ENCODE measurements at places on chromosomes 16 and 17. TPM values are rescaled to one million over a fixed set of nuclear protein-coding genes. Genes with fewer than 3 reads are reported as not detected.
A peak's percentile ranks its signal among the peaks of the same experiment; 100 is the strongest.

- H3K36me3 ChIP-seq = no peaks in the 10 kb centered on the region
- H3K27me3 ChIP-seq = no peaks in the 10 kb centered on the region
- no peak overlapping the region for H3K27ac ChIP-seq
- no peak for DNase-seq
- no peak overlapping the region for H3K4me3 ChIP-seq
These were observed 26.9 kb upstream of the PHAF1 start for GRCh38 chr16:67082891-67083290.

DNA sequence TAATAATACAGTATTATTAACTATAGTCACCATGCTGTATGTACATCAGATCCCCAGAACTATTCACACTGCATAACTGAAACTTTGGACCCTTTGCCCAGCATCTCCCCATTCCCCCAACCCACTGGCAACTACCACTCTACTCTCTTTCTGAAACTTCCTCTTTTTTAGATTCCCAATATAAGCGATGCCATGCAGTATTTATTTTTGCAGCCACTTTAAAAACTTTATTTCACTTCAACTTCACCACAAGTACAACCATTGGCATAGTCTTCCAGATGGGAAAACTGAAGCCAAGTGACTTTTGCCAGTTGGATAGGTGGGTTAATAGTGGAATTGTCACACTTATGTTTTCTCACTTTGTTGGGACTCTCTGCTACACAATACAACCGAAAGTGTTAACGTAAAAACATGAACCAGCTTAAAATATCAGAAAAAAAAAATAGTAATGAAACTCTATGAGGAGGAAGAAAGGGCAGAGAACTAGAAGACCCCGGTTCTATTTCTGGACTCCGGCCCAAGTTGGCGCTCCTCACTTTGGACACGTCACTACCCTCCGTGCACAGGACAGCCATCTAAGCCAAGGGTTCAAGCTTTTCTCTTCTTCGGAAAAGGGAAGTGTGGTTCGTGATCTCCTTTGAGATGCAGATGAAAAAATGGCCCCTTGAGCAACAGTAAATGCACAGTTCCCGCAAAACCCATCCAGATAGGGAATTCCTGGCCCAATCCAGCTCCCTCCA lies 743 bp downstream of the SHCBP1 start:
- DNase-seq = no peak
- no peaks in the 10 kb centered on the region for H3K4me1 ChIP-seq
- no peaks in the 10 kb centered on the region for H3K36me3 ChIP-seq

GRCh38 chr16:3292604-3293003 lies 9.3 kb downstream of the ZNF263 start:
- peaks cover 46% of the 10 kb centered on the region for H3K36me3 ChIP-seq
- H3K27me3 ChIP-seq = no peaks in the 10 kb centered on the region
- no peak for DNase-seq
- no peak overlapping the region for H3K27ac ChIP-seq

DNA sequence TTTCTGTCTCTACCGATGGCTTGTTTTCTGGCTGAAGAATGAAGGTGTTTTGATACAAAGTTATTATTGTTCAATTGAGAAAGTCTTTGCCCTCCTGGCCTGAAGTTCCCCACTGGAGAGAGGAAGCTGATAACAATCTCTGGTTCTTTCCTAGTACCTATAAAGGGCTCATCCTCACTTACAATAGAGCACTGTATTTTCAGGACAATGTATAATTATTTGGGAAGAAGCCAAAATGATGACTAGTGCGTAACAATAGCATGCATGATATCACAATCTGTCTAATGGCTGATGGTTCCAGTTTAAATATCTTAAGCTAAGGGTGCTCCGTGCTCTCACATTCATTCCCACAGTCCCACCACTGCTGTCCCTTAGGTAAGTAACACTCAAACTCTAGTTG lies 230.7 kb downstream of the IRX3 start:
- peak overlapping the region; percentile 75 for H3K27ac ChIP-seq
- no peaks in the 10 kb centered on the region for H3K36me3 ChIP-seq
- H3K4me1 ChIP-seq = no peaks in the 10 kb centered on the region
- H3K27me3 ChIP-seq = no peaks in the 10 kb centered on the region
- no peak for DNase-seq
- no peak overlapping the region for H3K4me3 ChIP-seq

DNA sequence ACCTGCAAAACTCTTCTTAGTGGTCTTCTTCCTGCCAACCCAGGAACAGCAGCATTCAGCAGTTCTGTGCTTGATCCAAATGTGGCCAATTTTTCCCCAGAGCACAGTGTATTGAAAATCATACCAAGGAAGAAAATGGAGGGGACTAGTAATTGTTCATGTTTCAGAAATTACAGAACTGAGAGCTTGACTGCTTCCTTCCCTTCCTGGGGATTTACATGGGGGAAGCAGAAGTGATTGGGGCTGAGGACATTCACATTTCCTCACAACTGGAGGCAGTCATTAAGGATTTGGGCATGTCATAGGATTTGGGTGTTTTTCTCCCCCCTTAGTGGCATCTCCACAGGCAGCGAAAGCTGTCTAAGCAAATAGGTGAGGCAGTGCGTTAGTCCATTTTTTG lies 19.7 kb downstream of the CIITA start:
- H3K27me3 ChIP-seq = no peaks in the 10 kb centered on the region
- no peak overlapping the region for H3K27ac ChIP-seq
- H3K36me3 ChIP-seq = no peaks in the 10 kb centered on the region
- DNase-seq = no peak

DNA sequence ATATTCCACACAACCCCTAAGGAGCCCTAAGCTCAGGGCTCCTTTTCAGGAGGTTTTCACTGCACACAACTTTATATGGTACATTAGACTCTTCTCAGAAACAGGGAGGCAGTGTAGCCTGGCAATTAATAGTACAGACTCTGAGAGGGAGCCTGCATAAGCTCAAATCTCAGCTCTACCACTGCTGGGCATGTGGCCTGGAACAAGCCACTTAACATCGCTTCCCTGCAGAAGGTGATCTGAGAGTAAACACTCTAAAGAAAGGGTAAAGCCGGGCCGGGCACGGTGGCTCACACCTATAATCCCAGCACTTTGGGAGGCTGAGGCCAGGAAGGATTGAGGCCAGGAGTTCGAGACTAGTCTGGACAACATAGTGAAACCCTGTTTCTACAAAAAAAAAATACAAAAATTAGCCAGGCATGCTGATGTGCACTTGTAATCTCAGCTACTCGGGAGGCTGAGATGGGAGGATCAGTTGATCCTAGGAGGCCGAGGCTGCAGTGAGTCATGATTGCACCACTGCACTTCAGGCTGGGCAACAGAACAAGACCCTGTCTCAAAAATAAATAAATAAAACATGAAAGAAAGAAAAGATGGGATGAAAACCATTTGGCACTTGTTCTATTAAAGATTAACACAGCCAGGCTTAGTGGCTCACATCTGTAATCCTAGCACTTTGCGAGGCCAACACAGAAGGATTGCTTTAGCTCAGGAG lies 70.7 kb upstream of the DNAJA2 start:
- H3K27me3 ChIP-seq = no peaks in the 10 kb centered on the region
- no peak overlapping the region for H3K27ac ChIP-seq
- no peaks in the 10 kb centered on the region for H3K36me3 ChIP-seq
- no peak for DNase-seq

- H3K27me3 ChIP-seq = no peaks in the 10 kb centered on the region
- no peaks in the 10 kb centered on the region for H3K4me1 ChIP-seq
- no peak overlapping the region for H3K27ac ChIP-seq
- H3K4me3 ChIP-seq = no peak overlapping the region
These were observed 46.7 kb upstream of the TBX2 start for GRCh38 chr17:61352781-61353491.

GRCh38 chr16:66455970-66456369 lies 28.9 kb downstream of the BEAN1 start:
- H3K36me3 ChIP-seq = no peaks in the 10 kb centered on the region
- no peak overlapping the region for H3K4me3 ChIP-seq
- no peak for DNase-seq

- no peaks in the 10 kb centered on the region for H3K27me3 ChIP-seq
- H3K36me3 ChIP-seq = no peaks in the 10 kb centered on the region
- no peak overlapping the region for H3K4me3 ChIP-seq
- peak overlapping the region; percentile 46 for H3K27ac ChIP-seq
- no peaks in the 10 kb centered on the region for H3K4me1 ChIP-seq
These were observed 302.4 kb downstream of the SOX9 start for GRCh38 chr17:72423286-72423589.

DNA sequence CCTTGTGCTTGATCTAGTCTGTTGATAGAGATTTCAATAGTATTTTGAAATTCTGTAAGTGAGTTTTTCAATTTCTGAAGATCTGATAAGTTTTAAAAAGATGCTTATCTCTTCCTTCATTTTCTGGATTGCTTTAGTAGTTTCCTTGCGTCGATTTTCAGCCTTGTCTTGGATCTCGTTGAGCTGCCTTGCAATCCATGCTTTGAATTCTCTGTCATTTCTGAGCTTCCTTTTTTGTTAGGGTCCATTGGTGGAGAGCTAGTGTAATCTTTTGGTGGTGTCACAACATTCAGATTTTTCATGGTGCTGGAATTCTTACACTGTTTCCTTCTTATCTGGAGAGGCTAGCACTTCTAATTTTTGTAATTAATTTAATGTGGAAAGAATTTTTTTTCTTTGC lies 61.1 kb downstream of the SLFN11 start:
- H3K4me1 ChIP-seq = peaks cover 5% of the 10 kb centered on the region
- no peaks in the 10 kb centered on the region for H3K27me3 ChIP-seq
- no peak for DNase-seq
- H3K27ac ChIP-seq = no peak overlapping the region
- H3K4me3 ChIP-seq = no peak overlapping the region
- H3K36me3 ChIP-seq = no peaks in the 10 kb centered on the region

GRCh38 chr17:82434216-82434565 lies 15.8 kb upstream of the OGFOD3 start:
- H3K36me3 ChIP-seq = no peaks in the 10 kb centered on the region
- no peak for DNase-seq
- H3K4me3 ChIP-seq = no peak overlapping the region
- no peak overlapping the region for H3K27ac ChIP-seq

Gene KRTAP2-1
- total RNA-seq = not detected

Gene TMEM100
- total RNA-seq = 6.7 TPM

Gene IL17C
- not detected for total RNA-seq
